OCI-LY7 (cell line): ENCODE measurements at places on chromosomes 7 and 10. TPM values are rescaled to one million over a fixed set of nuclear protein-coding genes. Genes with fewer than 3 reads are reported as not detected.

- no peak for DNase-seq
Measured at GRCh38 chr7:47477191-47478016, 104.5 kb downstream of the TNS3 start.

The ABCA13 gene
- not detected in 2 replicates for total RNA-seq

The C10orf90 gene
- not detected in 2 replicates for total RNA-seq

- DNase-seq = peak; percentile 88
Measured at GRCh38 chr7:2066251-2066919, 166.4 kb downstream of the MAD1L1 start.
